ENCODE measurements at places on chromosomes 7 and 10.

GRCh38 chr7:25319707-25320106, 91.4 kb upstream of the NPVF start:
- no peak for DNase-seq

- no peak for DNase-seq
These were observed 929 bp downstream of the HOXA6 start for GRCh38 chr7:27146491-27147198.

DNA sequence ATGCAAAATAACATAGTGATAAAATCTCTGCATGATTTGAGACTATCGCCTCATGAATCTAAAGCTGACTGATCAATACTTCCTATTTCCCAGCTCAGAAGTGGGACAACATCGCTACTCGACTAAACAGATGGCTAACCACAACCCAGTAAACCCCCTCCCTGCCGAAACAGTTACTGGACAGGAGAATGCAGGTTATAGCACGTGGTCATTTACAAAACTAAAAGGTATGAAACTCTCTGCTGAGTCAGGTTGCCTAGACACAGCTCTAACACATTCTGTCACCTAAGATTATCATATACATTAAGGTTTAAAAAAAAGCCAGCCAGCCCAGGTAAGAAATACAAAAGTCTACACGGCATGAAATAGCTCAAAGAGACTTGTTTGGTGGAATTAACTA, 64.0 kb downstream of the CTBP2 start:
- DNase-seq: no peak

GRCh38 chr10:80204677-80205476, 460 bp downstream of the ANXA11 start:
- no peak for DNase-seq

GRCh38 chr10:72068901-72069446, 19.4 kb downstream of the SPOCK2 start:
- DNase-seq: no peak

DNA sequence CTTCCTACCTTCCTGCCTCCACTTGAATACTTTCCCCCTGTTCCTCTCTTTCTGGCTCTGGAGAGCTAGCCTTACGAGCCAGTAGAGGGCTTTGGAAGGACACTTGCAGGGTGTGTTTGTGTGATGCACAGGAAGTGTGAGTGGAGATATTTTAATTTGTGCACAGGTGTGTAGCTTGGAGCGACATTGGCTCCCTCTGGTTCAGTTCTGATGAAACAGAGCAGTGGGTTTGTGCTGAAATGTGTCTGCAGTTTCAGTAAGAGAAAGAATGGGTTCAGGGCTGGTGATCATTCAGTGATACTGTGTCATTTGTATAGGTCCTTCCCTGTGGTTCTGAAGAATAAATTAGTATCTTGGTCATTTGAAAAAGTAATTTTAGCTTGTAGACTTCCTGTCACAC, 86.9 kb downstream of the SND1 start:
- no peak for DNase-seq

- no peak for DNase-seq
These were observed 269.1 kb upstream of the SORCS1 start for GRCh38 chr10:107433605-107434004.

DNA sequence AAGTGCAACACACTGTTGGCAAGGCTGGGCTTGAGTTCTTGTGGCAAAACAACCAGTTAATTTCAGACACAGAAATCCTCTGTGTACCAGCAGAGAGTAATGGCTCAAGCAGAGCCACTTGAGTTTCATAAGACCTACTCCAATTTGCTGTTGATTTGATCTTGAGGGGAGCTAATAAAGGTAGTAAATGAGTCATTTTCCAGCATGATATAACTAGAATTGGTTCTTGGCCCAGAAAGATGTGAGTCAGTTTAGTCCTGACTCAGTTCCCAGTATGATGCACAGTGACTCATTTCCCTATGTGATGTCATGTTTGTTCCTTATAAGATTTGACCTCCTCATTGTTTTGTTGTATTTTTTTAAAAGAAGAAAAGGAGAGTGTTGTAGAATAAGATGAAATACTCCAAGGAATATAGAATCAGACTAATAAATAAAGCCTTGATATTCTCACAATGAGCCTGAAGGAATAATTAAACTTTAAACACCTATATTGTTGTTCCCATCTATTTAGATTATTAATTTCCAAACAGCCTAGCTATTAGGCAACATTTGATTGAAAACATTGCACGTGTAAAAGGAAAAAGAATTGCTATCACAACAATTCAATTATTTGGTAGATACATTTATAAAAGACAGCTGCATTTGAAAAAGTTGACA, 186.2 kb downstream of the REEP3 start:
- DNase-seq: peak; percentile 12
